ENCODE measurements at places on chromosomes 2 and 18.
A peak's percentile ranks its signal among the peaks of the same experiment; 100 is the strongest.

GRCh38 chr2:46248171-46248570 lies 49.0 kb upstream of the EPAS1 start:
- no peak for DNase-seq

- no peak for DNase-seq
Measured at GRCh38 chr2:75632091-75632701, 14.4 kb upstream of the MRPL19 start.

GRCh38 chr2:54665436-54665856 lies 58.0 kb upstream of the EML6 start:
- DNase-seq, result peak; percentile 64

- no peak for DNase-seq
Measured at GRCh38 chr2:89842180-89842908, 1150.9 kb downstream of the RPIA start.

GRCh38 chr2:179861027-179861415 lies 391 bp downstream of the ZNF385B start:
- DNase-seq, result peak; percentile 75

GRCh38 chr2:83842421-83842820 lies 616.7 kb downstream of the SUCLG1 start:
- no peak for DNase-seq

GRCh38 chr2:80001701-80002101 lies 302.9 kb downstream of the LRRTM1 start:
- no peak for DNase-seq

DNA sequence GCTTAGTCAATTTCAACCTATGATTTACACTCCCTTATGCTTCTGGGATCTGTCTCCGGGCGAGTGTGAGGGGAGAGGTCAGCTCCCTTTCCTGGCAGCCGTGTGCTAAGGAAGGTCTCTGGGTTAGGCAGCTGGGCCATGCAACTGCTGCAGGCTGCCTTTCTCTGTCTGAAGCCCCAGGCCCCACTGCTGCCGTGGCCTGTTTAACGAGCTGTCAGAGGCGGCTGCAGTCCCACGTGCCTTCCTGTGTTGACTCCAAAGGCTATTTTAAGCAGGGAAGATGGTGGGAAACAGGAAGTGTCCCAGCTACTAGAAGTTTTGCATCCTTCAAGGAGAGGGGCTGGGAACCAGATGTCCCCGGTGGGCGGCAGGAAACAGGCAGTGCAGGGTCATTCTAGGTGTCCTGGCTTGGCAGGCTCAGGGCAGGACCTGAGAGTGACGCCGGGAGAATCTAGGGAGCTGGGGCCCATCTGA lies 186.4 kb downstream of the TNS1 start:
- DNase-seq, result no peak

- DNase-seq, result no peak
Measured at GRCh38 chr2:151826737-151827157, 1.5 kb downstream of the ARL5A start.

GRCh38 chr18:38406607-38407006 lies 841.0 kb upstream of the CELF4 start:
- DNase-seq, result no peak

- no peak for DNase-seq
Measured at GRCh38 chr2:27891673-27892105, 1.2 kb downstream of the BABAM2 start.

- DNase-seq, result no peak
Measured at GRCh38 chr2:108367561-108368175, 10.1 kb upstream of the SULT1C4 start.

All from ecto neural progenitor cell (in vitro differentiated cells).